Stimulated activated CD4-positive, alpha-beta T cell treated with anti-CD3 and anti-CD28 coated beads, Interleukin-1b, Interleukin-23, amount 100 ng/mL, for 1 hour (primary cell): ENCODE measurements at places on chromosomes 12 and 14.

GRCh38 chr12:2160043-2160442 lies 107.3 kb downstream of the CACNA1C start:
- DNase-seq, result no peak

DNA sequence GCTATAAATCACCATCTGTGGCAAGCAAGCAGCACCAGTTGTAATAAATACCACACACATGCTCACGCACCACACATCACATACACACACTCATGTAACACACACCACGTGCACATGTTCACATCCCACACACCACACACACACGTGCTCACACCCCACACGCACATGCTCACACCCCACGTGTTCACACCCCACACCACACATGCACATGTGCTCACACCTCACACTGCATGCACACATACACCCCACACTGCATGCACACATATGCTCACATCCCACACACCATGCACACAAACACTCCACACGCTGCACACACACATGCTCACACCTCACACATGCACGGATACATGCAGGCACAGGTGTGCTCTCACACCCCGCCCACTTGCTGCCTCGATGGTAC lies 22.9 kb upstream of the ANKLE2 start:
- no peak for DNase-seq

DNA sequence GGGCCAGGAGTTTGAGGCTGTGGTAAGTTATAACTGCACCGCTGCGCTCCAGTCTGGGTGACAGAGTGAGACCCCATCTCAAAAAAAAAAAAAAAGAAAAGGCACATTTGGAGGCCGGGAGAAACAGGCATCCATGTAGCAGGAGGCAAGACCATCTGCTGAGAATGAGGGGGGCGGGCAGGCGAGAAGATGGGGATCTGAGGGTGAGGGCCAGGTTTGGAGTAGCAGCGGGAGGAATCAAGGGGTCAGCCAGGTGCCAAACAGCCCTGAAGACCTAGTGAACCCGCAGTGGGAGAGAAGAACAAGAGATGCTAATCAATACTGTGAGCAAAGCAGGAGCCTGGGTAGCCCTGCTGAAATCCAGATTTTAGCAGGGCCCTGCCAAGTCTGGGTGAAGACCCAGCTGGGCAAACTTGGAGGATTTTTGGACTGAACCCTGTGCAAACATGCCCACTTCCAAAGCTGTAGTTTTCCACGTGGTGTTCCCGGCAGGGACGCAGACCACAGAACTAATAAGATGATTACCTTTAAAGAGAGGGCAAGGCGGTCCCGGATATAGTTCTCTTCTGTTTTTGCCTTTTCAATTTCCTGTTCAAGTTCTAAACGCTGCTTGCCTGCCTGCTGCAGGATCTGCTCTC lies 61.0 kb downstream of the NIN start:
- no peak for DNase-seq

DNA sequence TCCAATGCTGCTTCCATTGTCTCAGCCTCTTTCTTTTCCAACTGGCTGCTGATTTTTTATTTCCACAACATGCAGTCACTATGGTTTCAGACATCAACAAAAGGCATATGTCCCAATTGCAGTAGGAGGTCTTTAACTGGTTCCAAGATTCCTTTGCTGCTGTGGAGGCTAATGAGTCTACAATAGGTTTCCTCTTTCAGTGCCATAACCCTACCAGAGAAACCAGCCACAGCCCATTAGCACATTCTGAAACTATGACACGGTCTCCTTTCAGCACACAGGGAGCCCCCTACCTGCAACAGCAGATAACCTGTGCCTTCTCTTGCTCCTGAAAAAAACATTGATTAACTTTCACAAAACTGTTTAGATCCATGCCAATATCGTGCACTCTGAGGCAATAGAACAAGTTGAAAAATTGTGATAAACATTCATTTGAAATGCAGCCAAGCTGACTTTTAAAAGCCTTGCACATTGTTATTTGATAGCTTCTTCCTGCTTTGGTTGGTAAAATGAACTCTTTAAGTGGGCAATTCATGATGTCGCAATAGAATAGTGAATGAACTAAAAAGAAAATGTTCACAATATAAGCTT lies 32.4 kb downstream of the PLEKHG7 start:
- DNase-seq, result no peak

DNA sequence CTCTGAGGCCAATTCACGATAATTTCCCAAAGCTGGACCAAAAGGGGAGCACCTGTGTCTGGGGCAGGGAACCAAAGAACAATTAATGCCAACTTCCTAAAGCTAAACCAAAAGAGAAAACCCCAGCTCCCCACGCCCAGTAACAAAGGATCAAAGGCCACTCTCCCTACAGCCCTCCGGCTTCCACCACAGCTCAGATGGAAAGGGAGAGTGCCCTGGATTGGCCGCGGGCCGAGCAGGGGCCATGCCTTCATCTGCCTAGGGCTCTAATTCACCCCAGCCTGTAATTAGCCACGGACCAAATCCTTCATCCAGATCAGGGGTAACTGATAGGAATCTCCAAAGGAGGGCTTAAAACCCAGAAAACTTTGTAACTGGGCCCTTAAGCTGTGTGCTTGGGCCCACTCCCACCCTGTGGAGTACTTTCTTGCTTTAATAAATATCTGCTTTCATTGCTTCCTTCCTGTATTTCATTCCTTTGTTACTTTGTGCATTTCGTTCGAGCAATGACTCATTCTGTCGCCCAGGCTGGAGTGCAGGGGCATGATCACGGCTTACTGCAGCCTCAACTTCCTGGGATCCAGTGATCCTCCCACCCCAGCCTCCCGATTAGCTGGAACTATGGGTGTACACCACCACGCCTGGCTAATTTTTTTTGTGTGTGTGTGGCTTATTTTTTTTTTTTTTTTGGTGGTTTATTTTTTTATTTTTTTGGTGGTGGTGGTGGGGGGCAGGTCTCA lies 65.5 kb upstream of the PPP4R3A start:
- DNase-seq, result no peak

DNA sequence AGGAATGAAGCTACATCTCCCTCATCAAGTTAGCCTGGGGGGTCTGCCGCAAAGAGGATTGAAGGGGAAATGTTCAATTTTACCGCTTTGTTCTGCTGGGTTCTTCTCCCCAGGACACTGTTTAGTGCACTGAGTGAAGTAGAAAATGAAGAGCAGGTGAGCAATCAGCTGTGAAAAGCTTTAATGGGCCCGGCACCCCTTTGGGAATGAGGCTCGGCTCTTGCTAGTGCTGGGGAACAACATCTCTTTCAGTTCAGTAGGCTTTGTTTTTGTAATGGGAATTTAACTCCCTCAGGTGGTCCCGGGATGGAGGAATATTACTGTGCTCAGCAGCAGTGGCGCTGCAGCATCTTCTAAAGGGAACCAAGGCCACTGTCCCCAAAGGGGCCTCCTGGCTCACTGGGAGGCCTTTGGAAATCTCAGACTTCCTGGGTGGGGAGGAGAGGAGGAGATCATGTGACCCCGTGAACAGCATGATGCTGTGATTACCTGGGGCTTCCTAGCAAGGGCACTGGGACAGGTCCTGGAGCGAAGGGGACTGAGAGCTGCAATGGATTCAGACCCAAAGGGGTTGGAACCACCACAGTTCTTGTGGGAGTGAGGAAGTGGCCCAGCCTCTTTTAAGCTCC lies 85.2 kb upstream of the MAX start:
- DNase-seq, result no peak

DNA sequence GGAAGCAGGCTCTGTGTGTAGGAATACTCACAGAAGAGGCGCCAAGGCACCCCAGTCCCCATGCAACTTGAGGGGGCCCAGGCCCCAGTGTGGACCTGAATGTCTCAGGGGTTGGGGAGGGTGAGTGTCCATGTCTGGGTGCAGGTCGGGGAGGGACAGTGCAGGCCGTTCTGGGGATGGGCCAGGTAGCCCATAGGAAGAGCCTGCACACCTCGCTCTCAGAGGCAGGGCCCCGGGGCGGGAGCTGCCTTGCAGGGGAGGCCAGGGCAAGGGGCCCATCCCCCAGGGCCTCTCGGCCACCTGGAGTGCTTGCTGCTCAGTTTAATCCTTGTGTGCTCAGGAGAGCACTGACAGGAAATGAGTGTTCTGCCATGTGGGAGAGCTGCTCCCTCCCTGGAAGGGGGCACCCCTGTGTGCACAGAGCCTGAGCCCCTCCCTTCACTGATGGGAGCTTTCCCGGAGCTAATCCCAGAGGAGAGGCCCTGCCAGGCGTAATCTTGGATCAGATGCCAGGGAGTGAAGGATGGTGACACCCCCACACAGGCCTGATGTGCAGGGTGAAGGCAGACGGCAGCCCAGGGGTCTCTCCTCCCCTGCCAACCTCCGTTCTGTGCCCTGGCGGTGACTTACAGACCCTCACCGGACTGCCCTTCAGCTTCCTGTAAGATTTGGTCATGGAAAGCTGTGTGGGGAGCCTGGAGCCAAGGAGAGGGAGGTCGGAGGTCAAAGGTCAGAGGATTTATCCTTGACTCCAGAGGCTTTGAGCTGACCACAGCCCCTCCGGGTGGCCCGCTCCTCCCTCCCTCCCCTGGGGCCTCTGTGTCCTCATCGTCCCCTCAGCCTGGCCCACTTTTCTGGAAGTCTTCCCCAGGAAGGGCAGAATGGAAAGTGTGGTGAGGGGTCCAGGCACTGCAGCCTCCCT lies 24.4 kb upstream of the FBRSL1 start:
- no peak for DNase-seq

- DNase-seq, result no peak
These were observed 6.6 kb downstream of the CHST11 start for GRCh38 chr12:104463368-104463767.

GRCh38 chr12:75170640-75171185 lies 38.9 kb downstream of the KCNC2 start:
- no peak for DNase-seq

GRCh38 chr14:90624732-90625400 lies 191.4 kb downstream of the TTC7B start:
- no peak for DNase-seq

DNA sequence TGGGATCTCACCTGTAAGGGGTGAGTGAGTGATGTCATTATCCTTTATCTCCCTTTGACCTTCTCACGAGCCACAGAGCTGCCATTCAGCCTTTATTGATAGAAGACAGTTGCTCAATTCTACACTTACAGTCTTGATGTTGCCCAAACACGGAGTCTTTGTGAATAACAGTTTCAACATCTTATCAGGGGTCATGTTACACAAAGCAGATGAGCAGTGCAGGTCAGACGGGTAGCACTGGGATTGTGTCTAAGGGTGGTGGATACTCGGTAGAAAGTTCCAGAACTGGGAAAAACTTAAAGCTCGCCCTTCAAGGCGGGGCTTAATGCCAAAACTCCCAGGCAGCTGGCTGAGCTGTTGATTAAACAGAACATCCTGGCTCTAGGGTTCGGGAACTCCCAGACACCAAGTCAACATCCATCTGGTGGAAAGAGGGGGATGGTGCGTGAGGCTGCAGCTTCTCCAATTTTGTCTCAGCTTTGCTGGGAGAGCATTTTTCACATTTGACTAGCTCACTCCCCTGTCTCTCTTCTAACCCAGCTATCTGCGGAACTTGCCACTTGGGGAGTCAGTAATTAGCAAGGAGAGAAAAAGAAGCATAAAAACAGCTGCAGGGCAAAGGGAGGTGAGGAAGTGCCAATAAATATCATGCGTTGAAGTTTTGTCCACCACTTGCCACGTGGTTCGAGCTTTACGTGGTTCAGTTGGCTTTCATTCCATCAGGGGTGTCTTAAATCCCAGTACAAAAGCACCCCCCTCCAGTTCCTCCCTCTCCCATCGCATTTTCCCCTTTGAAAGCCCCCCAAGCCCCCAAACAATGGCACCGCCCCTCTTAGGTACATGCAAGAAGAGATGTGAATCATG lies 31.0 kb downstream of the FOXN4 start:
- DNase-seq, result no peak

GRCh38 chr12:46667551-46667950 lies 158.2 kb downstream of the SLC38A4 start:
- DNase-seq, result no peak

DNA sequence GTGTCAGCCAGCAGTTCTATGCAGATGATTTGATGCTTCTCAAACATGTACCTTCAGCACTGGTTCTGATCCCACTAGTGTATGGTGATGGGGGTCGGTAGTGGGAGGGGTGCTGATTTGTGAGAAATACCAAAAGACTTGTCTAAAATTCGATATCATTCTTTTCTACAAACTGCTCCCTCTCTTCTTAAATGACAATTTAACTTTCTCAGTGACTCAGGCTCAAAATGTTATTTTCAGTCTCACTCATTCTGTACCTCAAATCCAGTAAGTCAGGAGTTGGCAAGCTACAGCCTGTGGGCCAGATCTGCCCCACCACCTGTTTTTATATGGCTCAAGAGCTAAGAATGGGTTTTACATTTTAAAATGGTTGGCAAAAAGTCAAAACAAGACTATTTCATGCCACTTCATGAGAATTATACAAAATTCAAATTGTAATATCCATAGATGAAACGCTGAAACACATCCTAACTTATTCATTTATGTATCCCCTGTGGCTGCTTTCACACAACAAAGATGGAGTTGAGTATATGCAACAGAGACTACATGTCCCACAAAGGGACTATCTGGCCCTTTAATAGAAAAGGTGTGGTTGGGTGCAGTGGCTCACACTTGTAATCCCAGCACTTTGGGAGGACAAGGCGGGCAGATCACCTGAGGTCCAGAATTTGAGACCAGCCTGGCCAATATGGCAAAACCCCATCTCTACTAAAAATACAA lies 6.6 kb upstream of the NOP2 start:
- DNase-seq, result no peak

DNA sequence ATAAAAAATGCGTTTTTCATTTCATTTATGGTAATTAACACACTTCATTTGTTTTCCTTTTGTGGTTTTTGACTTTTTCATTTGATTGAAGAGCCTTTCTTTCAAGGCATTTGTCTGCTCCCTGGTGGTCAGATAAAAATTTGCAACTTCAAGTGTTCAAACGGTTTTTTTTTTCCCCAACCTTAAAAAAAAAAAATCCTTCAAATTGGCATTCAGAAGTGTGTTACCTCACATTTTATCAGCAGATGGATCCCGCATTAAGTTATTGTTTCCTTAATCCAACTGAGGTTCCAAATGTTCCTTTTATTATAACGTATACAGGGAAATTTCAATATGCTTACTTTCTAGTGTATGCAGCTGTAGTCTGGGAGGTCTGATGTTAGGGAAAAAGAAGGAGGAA lies 47.2 kb downstream of the MYF5 start:
- DNase-seq, result no peak

GRCh38 chr14:64191756-64192155 lies 102.4 kb downstream of the ESR2 start:
- no peak for DNase-seq

GRCh38 chr12:90682398-90682797 lies 272.6 kb downstream of the CCER1 start:
- DNase-seq, result no peak

GRCh38 chr12:109840305-109841074 lies 7.3 kb upstream of the TRPV4 start:
- no peak for DNase-seq

- DNase-seq, result no peak
These were observed 677 bp upstream of the AP4S1 start for GRCh38 chr14:31024577-31025366.

GRCh38 chr12:103771466-103771865 lies 69.6 kb downstream of the NT5DC3 start:
- DNase-seq, result no peak

DNA sequence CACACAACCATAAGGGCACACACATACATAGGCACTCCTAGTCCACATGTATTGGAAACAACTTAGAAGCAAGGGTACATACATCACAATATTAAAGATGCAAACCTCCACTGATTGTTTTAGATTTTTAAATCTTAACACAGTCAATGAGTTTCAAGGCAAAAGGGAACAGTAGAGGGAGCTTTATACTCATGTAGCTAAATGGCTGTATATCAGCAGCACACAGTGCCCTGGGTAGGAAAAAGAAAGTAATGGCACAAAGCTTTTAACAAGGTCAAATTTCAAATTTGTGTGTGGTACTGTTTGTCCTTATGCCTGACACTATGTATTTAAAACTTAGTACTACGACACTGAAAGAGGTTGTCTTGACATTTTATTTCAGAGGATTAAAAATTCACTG lies 262.0 kb downstream of the MED13L start:
- no peak for DNase-seq
